ENCODE measurements at places on chromosomes 7 and 10.

DNA sequence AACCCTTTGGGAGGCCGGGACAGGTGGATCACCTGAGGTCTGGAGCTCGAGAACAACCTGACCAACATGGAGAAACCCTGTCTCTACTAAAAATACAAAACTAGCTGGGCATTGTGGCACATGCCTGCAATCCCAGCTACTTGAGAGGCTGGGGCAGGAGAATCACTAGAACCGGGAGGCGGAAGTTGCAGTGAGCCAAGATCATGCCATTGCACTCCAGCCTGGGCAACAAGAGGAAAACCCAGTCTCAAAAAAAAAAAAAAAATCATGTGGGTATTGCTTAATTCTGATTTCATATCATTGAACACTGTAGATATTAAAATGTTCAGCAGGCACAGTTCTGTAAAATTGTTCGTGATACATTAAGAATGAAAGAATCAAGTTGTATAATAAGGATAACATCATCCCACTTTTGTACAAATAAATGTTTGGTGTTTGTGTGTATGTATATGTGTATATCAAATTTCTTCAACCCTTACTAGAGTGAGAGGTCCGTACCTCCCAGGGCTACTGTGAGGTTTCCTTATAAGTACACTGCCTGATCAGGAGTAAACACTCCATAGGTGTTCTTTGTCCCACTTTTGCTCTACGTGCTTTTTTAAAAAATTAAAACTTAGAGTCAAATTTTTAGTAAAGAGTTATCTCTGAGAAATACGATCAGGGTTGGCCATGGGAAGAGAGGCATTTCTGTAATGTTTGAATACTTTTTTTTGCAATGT is 31.7 kb downstream of the PLEKHS1 start:
- H3K36me3 ChIP-seq = no peaks in the 10 kb centered on the region
- no peak for DNase-seq
- no peaks in the 10 kb centered on the region for H3K4me1 ChIP-seq
- H3K27ac ChIP-seq = no peak overlapping the region
- peaks cover 9% of the 10 kb centered on the region for H3K27me3 ChIP-seq

DNA sequence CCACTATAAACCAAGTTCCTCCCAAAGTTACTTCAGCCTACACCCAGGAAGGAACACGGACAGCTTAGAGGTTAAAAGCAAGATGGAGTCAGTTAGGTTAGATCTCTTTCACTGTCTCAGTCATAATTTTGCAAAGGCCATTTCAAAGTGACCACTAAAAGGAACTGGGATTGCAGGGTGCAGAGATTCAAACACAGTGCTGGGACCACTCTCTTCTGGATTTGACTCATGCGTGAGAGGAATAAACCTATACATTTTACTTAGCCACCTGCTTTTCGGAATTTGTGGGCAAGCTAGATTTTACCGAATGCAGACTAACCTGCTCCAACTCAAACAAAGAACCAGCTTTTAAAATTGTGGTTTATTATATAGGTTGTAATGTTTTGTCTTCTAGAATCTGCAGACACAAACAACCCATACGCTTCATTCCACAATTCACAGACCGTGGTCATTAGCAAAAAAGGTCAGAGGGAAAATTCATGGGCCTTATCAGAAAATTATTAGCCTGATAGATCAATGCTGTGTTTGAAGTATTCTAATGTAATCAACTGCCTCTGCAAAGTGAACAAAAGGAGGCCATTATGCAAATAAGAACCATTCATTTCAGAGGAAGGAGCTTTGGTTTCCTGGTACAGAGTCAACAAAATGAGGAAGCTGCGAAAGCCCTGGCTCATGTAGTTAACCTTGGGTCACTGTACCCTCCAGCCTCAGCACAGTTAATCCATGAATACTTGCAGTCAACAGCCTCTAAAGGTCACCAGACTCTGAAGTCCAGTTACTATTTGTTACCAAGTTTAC is 342.7 kb upstream of the KLF6 start:
- DNase-seq = no peak
- peaks cover 33% of the 10 kb centered on the region for H3K4me1 ChIP-seq
- no peak overlapping the region for H3K27ac ChIP-seq
- no peak overlapping the region for H3K4me3 ChIP-seq
- H3K36me3 ChIP-seq = peaks cover 26% of the 10 kb centered on the region

DNA sequence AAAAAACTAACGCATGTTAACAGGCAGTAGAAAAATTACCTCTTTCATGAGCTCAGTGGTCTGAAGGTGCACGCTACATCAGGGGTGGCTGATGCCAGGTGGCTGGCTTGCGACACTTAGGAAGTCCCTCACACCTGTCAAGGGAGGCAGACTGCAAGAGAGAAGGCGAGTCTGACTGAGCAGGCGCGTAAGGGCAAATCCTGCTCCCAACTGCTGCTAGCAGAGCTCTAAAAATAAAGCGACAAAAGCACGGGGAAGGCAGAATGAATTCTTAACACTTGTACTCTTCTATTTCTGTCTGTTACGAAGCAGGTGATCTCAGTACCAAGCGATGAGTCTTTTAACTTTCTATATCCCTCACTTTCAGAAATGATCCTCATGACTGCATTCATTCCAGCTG is 33.1 kb downstream of the CACNA2D1 start:
- H3K4me3 ChIP-seq = no peak overlapping the region
- H3K27ac ChIP-seq = no peak overlapping the region
- no peaks in the 10 kb centered on the region for H3K4me1 ChIP-seq
- no peaks in the 10 kb centered on the region for H3K27me3 ChIP-seq
- no peaks in the 10 kb centered on the region for H3K36me3 ChIP-seq

DNA sequence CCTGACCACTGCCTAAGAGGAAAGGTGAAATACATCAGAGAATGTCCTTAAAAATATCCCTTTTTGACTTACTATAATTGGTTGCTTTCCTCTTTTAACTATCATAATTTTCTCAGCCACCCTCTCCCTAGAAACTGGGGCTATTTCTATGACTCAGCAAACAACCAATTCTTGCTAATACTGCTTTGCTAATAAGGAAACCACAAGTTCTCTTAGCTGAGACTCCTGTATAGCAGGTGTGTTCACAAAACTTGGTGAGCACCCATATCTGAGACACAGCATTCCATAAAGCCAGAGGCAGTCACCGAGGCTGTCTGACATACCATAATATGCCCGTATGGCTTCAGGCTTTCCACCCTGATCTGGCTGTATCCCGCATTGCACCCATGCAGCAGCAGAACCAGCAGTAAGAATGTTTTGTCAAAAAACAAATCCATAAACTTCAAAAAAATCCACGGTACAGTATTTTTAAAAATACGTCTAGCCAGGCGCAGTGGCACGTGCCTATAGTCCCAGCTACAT is 191.7 kb upstream of the C7orf33 start:
- no peaks in the 10 kb centered on the region for H3K4me1 ChIP-seq
- DNase-seq = no peak
- no peak overlapping the region for H3K4me3 ChIP-seq
- no peak overlapping the region for H3K27ac ChIP-seq
- H3K36me3 ChIP-seq = no peaks in the 10 kb centered on the region

DNA sequence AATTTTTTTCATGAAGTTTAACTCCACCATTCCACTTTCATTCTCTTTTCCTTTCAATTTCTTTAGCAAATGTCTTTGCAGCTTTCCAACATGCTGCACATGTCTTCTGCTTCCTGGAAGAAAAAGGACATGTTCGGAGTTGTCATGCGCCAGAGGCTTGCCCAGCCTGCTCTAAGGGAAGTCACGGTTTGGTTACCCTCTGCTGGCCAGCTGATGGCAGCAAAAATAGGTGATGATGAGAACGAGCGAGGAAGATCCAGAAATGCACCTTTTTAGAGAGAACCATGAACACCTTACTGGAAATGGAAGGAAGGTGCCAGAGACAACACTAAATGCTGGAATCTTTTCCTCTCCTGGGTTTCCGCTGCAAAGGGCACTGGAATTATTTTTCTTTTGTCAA is 4.9 kb upstream of the ZSCAN21 start:
- H3K4me3 ChIP-seq = no peak overlapping the region
- no peak for DNase-seq
- H3K27ac ChIP-seq = no peak overlapping the region
- no peaks in the 10 kb centered on the region for H3K27me3 ChIP-seq
- peaks cover under 1% of the 10 kb centered on the region for H3K36me3 ChIP-seq

DNA sequence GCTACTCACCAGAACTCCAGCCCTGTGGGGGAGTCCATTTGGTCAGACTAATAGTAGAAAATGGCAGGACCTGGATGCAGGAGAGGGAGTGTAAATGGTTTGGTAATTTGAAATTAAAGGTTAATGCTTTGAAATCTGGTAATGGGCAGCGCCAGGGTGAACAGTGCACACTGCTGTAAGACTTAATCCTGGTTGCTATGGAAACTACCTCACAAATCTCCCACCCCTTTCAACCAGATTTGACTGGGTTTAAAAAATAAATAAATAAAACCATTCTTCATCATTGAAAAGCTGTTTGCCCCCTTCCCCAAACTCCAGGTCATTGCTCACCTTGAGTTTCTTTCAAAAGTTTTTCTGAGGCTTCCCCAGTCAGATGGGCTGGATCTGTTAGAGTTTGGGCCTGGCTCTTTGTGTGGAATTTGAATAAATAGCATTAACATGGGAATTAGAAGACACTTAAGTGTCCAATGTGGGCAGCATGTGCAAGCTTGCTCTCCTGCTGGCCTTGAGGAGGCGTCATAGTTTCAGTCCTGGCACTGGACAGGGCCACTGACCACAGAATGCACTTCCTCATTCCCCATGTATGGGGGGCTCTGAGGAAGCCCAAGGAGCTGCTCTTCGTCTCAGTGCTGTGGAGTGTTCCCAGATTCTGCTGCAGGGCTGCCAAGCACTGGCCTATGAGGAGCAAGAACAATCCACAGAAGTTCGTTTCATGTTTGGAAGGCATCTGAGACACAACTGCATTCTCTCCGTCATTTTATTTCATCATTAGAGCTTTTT is 90.7 kb downstream of the LRRC4 start:
- H3K36me3 ChIP-seq = peaks cover 38% of the 10 kb centered on the region
- H3K27me3 ChIP-seq = no peaks in the 10 kb centered on the region
- H3K4me1 ChIP-seq = no peaks in the 10 kb centered on the region
- no peak overlapping the region for H3K27ac ChIP-seq
- H3K4me3 ChIP-seq = no peak overlapping the region

GRCh38 chr10:13117841-13118783 is 18.1 kb downstream of the OPTN start:
- peaks cover 78% of the 10 kb centered on the region for H3K36me3 ChIP-seq
- DNase-seq = no peak
- H3K27me3 ChIP-seq = no peaks in the 10 kb centered on the region
- H3K4me3 ChIP-seq = no peak overlapping the region
- peaks cover 16% of the 10 kb centered on the region for H3K4me1 ChIP-seq

- H3K36me3 ChIP-seq = no peaks in the 10 kb centered on the region
- H3K27me3 ChIP-seq = no peaks in the 10 kb centered on the region
- no peak overlapping the region for H3K4me3 ChIP-seq
- DNase-seq = no peak
These were observed 163.2 kb downstream of the DGKB start for GRCh38 chr7:14739168-14739840.

DNA sequence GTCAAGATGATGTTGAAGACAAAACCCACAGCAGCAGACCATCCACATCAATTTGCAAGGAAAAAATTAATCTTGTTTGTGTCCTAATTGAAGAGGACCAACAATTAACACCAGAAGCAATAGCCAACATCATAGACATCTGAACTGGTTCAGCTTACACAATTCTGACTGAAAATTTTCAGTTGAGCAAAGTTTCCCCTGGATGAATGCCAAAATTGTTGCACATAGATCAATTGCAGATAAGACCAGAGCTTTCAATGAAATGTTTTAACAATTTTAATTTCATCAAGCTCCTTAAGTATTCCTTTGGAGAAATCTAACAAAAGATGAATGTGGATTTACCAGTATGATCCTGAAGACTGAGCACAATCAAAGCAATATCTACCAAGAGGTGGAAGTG is 168.6 kb downstream of the CTNNA3 start:
- no peaks in the 10 kb centered on the region for H3K4me1 ChIP-seq
- no peak overlapping the region for H3K4me3 ChIP-seq
- DNase-seq = no peak
- no peak overlapping the region for H3K27ac ChIP-seq

DNA sequence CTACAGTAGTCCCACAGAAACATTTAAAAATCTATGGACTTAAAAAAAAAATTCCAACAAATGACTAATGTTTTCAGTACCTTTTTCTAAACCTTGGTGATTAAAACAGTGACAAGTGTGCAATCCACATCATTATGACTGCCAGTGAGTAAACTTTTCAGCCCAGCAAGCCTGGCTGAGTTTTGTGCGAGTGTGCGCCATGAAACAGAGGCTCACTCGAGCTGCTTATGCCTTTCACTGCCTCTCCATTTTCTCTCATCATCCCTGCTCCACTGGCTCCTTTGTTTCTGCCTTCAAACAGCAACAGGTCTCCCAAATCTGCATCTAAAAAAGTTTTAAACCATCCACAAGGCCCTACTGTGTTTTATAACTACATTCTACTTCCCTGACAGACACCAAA is 105.8 kb downstream of the USP6NL start:
- no peaks in the 10 kb centered on the region for H3K36me3 ChIP-seq
- DNase-seq = no peak
- peaks cover 14% of the 10 kb centered on the region for H3K27me3 ChIP-seq
- peaks cover 4% of the 10 kb centered on the region for H3K4me1 ChIP-seq

- H3K4me1 ChIP-seq = no peaks in the 10 kb centered on the region
- no peak overlapping the region for H3K4me3 ChIP-seq
- H3K36me3 ChIP-seq = no peaks in the 10 kb centered on the region
- DNase-seq = no peak
These were observed 18.7 kb downstream of the FAM25A start for GRCh38 chr10:87038786-87039185.

GRCh38 chr10:293636-294035 is 158.4 kb downstream of the ZMYND11 start:
- H3K36me3 ChIP-seq = no peaks in the 10 kb centered on the region
- H3K27ac ChIP-seq = no peak overlapping the region
- no peak for DNase-seq
- no peaks in the 10 kb centered on the region for H3K27me3 ChIP-seq
- no peaks in the 10 kb centered on the region for H3K4me1 ChIP-seq
- H3K4me3 ChIP-seq = no peak overlapping the region

DNA sequence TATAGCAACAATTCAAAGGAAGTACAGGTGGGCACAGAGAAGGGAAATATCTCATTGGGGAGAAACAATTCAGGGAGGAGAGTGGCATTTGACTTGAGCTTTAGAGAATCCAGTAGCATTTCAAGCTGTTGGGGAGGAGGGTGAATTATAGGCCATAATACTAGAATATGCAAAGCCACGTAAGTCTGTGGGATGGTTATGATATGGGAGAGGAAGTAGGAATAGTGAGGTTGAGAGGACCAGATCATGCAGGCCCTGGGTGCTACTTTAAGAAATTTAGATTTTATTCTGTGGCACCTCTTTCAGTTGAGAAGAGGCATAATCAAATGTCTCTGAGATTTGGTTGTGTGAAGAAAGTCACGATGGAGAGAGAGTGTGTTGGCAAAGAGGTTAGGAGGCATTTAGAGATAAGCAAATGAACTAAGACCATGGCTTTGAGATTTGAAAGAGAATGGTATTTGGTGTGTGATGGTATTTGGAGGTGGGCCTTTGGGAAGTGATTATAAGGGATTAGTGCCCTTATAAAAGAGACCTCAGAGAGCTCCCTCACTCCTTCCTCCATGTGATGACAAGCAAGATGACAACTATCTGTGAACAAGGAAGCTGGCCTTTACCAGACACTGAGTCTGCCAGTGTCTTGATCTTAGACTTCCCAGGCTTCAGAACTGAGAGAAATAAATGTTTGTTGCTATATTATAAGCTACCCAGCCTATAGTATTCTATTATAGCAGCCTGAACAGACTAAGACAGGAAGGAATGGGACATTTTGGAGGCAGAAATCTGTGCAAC is 15.1 kb downstream of the ADD3 start:
- peaks cover 10% of the 10 kb centered on the region for H3K36me3 ChIP-seq
- no peak overlapping the region for H3K4me3 ChIP-seq
- no peaks in the 10 kb centered on the region for H3K27me3 ChIP-seq
- DNase-seq = no peak
- H3K4me1 ChIP-seq = peaks cover 32% of the 10 kb centered on the region
- no peak overlapping the region for H3K27ac ChIP-seq
